ENCODE measurements at places on chromosomes 11 and 22. TPM values are rescaled to one million over a fixed set of nuclear protein-coding genes. Genes with fewer than 3 reads are reported as not detected.

- H3K4me3 ChIP-seq, result no peak overlapping the region
- no peak overlapping the region for H3K27ac ChIP-seq
- no peaks in the 10 kb centered on the region for H3K36me3 ChIP-seq
- H3K27me3 ChIP-seq, result peaks cover 46% of the 10 kb centered on the region
- peaks cover 3% of the 10 kb centered on the region for H3K4me1 ChIP-seq
Measured at GRCh38 chr11:70463478-70464255, 65.3 kb downstream of the CTTN start.

GRCh38 chr11:27353593-27354358 is 9.2 kb downstream of the CCDC34 start:
- H3K4me3 ChIP-seq, result no peak overlapping the region
- H3K27ac ChIP-seq, result no peak overlapping the region
- H3K36me3 ChIP-seq, result peaks cover 7% of the 10 kb centered on the region
- H3K27me3 ChIP-seq, result no peaks in the 10 kb centered on the region

GRCh38 chr11:9740202-9740883 is 76.5 kb downstream of the SWAP70 start:
- no peak overlapping the region for H3K27ac ChIP-seq
- no peaks in the 10 kb centered on the region for H3K27me3 ChIP-seq
- H3K4me3 ChIP-seq, result no peak overlapping the region
- no peak for DNase-seq
- H3K4me1 ChIP-seq, result no peaks in the 10 kb centered on the region

DNA sequence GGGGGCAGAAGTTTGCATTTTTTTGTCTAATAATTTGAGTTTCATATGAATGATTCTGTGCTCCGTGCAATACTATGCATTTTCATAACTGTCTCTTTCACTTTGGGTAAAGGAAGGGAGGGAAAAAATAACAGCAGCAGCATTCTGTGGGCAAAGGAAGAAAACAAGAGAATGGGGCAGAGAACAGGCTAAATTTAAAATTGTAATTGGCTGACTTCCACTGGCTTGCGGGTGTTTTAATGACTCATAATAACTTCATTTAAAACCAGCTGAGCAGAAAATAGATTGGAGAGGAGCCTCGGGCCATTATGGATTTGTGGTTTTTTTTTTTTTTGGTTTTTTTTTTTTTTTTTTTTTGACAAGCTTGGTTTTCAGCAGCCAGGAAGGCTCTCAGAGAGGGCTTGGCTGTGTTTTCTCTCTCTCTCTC is 107.4 kb downstream of the ZBTB16 start:
- H3K4me3 ChIP-seq, result peak overlapping the region; percentile 78
- H3K36me3 ChIP-seq, result no peaks in the 10 kb centered on the region
- peaks cover 63% of the 10 kb centered on the region for H3K4me1 ChIP-seq
- DNase-seq, result no peak
- H3K27ac ChIP-seq, result peak overlapping the region; percentile 93
- no peaks in the 10 kb centered on the region for H3K27me3 ChIP-seq

DNA sequence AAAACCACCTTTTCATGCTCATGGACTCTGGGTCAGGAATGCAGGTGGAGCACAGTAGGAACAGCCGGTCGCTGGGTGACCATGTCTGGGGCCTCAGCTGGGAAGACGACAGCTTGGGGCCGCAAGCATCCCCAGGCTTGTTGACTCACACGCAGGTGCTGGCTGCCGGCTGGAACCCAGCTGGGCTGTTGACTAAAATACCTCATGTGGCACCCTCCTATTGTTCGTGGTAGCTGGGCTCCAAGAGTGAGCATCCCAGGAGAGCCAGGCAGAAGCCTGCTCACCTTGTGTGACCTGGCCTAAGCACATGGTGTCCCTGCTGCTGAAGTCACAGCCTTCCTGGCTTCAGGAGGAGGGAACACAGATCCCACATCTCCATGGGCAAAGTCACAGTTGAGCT is 9.4 kb downstream of the DPP3 start:
- H3K27me3 ChIP-seq, result no peaks in the 10 kb centered on the region
- peaks cover 2% of the 10 kb centered on the region for H3K4me1 ChIP-seq
- no peak overlapping the region for H3K4me3 ChIP-seq
- DNase-seq, result no peak
- H3K27ac ChIP-seq, result peak overlapping the region; percentile 19
- peaks cover 6% of the 10 kb centered on the region for H3K36me3 ChIP-seq

DNA sequence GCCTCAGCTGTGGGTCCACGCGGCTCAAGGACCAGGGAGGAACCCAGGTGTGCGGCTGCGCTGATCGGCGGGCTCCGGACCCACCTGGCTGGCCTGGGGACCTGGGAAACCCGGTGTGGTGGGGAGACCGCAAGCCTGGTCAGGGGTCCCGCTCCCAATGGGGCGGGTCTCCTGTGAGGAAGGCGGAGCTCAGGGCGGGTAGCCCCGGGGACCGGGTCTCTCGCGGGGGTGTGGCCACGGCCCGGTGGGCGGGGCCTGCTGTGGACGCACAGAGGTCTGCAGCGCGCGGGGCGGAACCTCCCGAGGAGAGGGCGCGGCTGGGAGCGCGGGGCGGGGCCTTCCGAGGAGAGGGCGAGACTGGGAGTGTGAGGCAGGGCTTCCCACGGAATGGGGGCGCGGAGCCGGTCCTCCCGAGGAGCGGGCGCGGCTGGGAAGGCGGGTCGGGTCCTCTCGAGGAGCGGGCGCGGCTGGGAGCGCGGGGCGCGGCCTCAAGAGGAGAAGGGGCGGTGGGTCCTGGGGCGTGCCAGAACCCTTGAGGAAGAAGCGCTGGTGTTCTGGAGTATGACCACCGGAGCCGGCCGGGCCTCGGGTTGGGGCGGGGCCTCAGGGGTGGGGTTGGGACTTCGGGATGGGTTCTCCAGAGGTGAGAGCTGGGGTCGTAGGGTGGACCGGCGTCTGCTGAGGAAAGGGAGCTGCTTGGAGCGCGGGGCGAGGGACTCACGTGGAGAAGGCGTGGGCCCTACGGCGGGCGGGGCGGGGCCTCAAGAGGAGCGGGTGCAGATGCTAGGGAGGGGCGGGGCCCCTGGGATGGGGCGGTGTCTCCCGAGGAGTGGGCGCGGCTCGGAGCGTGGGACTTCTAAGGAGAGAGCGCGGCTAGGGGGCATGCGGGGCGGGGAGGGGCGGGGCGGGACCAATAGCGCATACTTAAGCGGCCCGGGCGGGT is 20.8 kb downstream of the DGCR6L start:
- H3K4me3 ChIP-seq, result peak overlapping the region; percentile 83
- no peaks in the 10 kb centered on the region for H3K36me3 ChIP-seq
- peak; percentile 89 for DNase-seq
- no peak overlapping the region for H3K27ac ChIP-seq

- H3K27ac ChIP-seq, result peak overlapping the region; percentile 92
- H3K4me3 ChIP-seq, result peak overlapping the region; percentile 82
- H3K36me3 ChIP-seq, result peaks cover 3% of the 10 kb centered on the region
- H3K4me1 ChIP-seq, result peaks cover 63% of the 10 kb centered on the region
- no peak for DNase-seq
- no peaks in the 10 kb centered on the region for H3K27me3 ChIP-seq
Measured at GRCh38 chr11:63869683-63870082, 30.8 kb downstream of the MARK2 start.

DNA sequence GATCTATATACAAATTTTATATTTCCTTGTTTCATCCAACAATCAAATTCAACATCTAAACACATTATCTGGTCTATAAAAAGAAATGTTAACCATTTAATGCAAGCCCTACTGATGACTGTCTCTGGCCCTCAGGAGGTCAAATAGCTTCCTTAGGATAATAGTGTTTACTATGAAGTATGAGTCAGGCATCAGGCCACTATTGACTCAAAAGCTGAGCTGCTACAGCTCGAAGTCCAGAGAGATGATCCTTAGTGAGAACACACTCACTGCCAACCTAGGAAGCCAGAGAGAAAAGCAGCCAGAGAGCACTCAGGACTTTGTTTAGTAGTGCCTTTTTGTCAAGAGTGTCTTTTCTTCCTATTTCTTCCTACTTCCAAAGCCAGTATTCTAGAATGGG is 171.8 kb downstream of the SOX6 start:
- H3K4me1 ChIP-seq, result no peaks in the 10 kb centered on the region
- no peaks in the 10 kb centered on the region for H3K27me3 ChIP-seq
- no peak overlapping the region for H3K4me3 ChIP-seq
- DNase-seq, result no peak
- no peaks in the 10 kb centered on the region for H3K36me3 ChIP-seq

GRCh38 chr11:17230867-17231851 is 23.4 kb upstream of the PIK3C2A start:
- no peaks in the 10 kb centered on the region for H3K36me3 ChIP-seq
- H3K27ac ChIP-seq, result no peak overlapping the region
- DNase-seq, result no peak
- peaks cover 11% of the 10 kb centered on the region for H3K4me1 ChIP-seq
- no peaks in the 10 kb centered on the region for H3K27me3 ChIP-seq

DNA sequence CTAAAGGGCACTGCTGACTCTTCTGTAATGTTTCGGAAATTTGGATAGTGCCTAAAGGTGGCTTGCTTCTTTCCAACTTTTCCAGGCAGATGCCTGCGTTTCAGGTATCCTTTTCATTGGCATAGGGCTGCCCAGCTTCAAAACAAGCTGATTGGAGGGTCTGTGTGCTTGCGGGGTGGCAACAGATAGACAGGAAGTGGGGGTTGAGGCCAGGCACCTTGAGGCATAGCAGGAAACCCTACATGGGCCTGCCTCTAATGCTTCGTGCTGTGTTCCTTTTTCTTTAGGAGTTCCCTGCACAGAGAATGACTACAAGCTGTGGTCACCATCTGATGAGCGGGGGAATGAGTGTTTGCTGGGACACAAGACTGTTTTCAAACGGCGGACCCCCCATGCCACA is 92.2 kb upstream of the SORL1-AS1 start:
- H3K36me3 ChIP-seq, result peaks cover 10% of the 10 kb centered on the region
- peak overlapping the region; percentile 33 for H3K4me3 ChIP-seq
- H3K27me3 ChIP-seq, result no peaks in the 10 kb centered on the region
- H3K4me1 ChIP-seq, result peaks cover 34% of the 10 kb centered on the region

GRCh38 chr22:21642584-21643448 is 714 bp downstream of the SDF2L1 start:
- peaks cover 2% of the 10 kb centered on the region for H3K36me3 ChIP-seq
- H3K4me1 ChIP-seq, result peaks cover 23% of the 10 kb centered on the region
- H3K27me3 ChIP-seq, result no peaks in the 10 kb centered on the region
- H3K4me3 ChIP-seq, result peak overlapping the region; percentile 89
- peak overlapping the region; percentile 94 for H3K27ac ChIP-seq
- peak; percentile 32 for DNase-seq

DNA sequence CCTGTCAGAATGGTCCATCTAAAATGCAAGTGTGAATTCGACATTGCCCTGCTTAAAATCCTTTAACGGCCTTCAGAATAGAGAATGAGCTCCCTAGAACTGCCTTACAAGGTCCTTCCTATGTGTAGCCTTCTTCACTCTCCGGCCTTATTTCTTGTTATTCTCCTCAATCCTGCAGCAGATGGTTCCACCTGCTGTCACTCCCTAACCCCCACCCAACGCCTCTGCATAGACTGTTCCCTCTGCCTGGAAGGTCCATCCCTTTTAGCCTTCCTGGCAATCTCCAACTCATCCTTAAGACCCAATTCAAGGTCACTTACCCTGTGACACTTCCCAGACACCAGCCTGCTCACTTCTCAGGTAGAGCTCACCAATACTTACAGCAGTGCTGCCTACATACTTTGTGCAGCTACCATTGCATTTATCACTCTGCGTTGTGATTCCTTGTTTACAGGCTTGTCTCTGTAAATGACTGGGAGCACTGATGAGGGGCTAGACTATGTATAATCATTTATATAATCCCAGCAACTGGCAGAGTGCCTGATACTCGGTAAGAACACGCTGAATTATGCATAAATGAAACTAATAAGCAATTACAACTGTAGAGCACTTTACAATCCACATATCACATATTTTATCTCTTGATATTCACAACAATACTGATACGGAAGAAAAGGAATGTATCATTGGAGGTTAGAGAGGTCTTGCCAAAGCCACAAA is 58.9 kb downstream of the CLPB start:
- H3K36me3 ChIP-seq, result peaks cover 16% of the 10 kb centered on the region
- H3K4me1 ChIP-seq, result peaks cover 9% of the 10 kb centered on the region
- no peak for DNase-seq
- H3K27me3 ChIP-seq, result no peaks in the 10 kb centered on the region
- H3K27ac ChIP-seq, result no peak overlapping the region
- no peak overlapping the region for H3K4me3 ChIP-seq

GRCh38 chr11:18650353-18650752 is 16.2 kb upstream of the SPTY2D1 start:
- peak overlapping the region; percentile 86 for H3K27ac ChIP-seq
- H3K4me3 ChIP-seq, result peak overlapping the region; percentile 25
- no peaks in the 10 kb centered on the region for H3K36me3 ChIP-seq
- DNase-seq, result no peak
- no peaks in the 10 kb centered on the region for H3K27me3 ChIP-seq
- H3K4me1 ChIP-seq, result peaks cover 12% of the 10 kb centered on the region

DNA sequence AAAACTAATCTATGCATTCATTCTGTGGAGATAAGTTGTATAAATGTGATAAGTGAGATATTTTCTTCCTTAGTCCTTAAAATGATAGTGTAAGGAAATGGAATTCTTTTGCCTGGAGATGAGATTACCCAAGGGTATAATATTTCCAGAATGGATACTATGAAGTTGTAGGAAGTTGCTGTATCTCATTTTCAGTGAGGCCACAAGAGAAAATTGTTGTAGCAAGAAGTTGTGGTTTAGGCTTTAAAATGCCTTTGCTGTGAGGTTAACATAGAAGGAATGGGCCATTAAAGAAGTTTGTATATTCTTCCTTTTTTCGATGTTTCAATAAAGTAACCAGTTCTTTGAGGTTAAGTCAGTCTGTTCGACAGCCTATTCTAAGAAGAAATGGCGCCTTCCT is 50.7 kb upstream of the LIN7C start:
- no peak overlapping the region for H3K4me3 ChIP-seq
- H3K36me3 ChIP-seq, result no peaks in the 10 kb centered on the region
- H3K27me3 ChIP-seq, result no peaks in the 10 kb centered on the region

- no peak for DNase-seq
- H3K4me3 ChIP-seq, result no peak overlapping the region
- peaks cover 20% of the 10 kb centered on the region for H3K27me3 ChIP-seq
- H3K27ac ChIP-seq, result no peak overlapping the region
- H3K36me3 ChIP-seq, result no peaks in the 10 kb centered on the region
- H3K4me1 ChIP-seq, result no peaks in the 10 kb centered on the region
Measured at GRCh38 chr11:79237703-79238102, 203.1 kb downstream of the TENM4 start.

DNA sequence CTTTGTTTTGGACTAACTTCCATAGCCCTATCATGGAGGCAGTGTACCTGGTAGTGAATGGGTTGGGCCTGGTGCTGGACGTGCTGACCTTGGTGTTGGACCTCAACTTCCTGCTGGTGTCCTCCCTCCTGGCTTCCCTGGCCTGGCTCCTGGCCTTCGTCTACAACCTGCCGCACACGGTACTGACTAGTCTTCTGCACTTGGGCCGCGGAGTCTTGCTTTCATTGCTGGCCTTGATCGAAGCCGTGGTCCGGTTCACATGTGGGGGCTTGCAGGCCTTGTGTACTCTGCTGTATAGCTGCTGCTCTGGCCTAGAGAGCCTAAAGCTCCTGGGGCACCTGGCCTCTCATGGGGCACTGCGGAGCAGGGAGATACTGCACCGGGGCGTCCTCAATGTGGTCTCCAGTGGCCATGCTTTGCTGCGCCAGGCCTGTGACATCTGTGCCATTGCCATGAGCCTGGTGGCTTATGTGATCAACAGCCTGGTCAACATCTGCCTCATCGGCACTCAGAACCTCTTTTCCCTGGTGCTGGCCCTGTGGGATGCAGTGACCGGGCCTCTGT is 846 bp downstream of the RNF26 start:
- H3K27ac ChIP-seq, result peak overlapping the region; percentile 93
- peaks cover 19% of the 10 kb centered on the region for H3K27me3 ChIP-seq
- peak overlapping the region; percentile 96 for H3K4me3 ChIP-seq
- H3K4me1 ChIP-seq, result peaks cover 26% of the 10 kb centered on the region

DEPDC7 gene
- total RNA-seq, result 0.47 TPM

SPINDOC gene
- total RNA-seq, result 8.5 TPM

GAL3ST1 gene
- not detected for total RNA-seq

LMO2 gene
- total RNA-seq, result 2.1 TPM

LSP1 gene
- 297 TPM for total RNA-seq

MMP13 gene
- not detected for total RNA-seq

MRGPRF gene
- not detected for total RNA-seq
